Kidney capillary endothelial cell (primary cell): ENCODE measurements at places on chromosomes 2 and 18.
A peak's percentile ranks its signal among the peaks of the same experiment; 100 is the strongest.

- no peak for DNase-seq
Measured at GRCh38 chr18:10465174-10465939, 10.9 kb downstream of the APCDD1 start.

- DNase-seq, result no peak
Measured at GRCh38 chr2:2933426-2933825, 444.2 kb downstream of the EIPR1 start.

- no peak for DNase-seq
Measured at GRCh38 chr2:120346026-120346666, at the start of gene INHBB. Gene INHBB (plus strand): TSS chr2:120346136. CDS start chr2:120346189, 53 bp downstream.

DNA sequence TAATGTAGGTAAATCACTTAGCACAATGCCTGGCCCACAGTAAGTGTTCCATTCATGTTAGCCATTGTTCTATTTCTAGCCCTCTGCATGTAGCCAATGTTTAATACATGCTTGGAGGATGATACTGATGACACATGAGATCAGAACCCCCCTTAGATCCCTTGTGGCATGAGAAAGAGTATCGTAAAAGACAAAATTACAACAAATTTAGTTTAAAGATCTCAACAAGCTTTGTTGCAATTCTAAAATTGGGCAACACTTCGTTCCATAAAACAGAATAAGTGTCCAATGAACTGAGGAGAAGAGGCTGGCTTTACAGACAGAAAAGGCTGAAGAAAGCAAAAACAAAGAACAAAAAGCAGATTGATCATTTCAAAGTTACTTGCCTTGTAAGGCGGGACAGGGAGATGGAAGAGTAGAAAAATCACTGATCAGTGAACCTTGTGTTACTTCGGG lies 148.7 kb upstream of the SLC1A4 start:
- DNase-seq, result no peak

DNA sequence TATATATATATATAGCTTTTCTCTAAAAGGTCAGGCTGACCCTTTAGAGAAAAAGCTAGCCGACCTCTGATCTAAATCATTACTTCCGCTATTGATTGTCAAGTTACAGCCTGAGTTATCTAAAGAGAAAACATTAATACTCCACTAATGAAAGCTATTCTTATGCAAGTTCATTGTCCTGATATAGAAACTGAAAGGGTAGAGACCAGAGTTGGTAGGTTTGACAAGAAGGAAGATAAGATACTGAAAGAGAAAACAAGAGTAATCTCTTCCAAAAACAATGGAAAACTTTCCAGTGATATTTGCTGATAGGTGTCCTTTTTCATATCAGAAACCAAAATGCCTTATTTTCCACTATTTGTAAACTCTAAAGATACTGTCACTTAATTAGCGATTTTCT lies 62.8 kb upstream of the SLC39A10 start:
- DNase-seq, result no peak

DNA sequence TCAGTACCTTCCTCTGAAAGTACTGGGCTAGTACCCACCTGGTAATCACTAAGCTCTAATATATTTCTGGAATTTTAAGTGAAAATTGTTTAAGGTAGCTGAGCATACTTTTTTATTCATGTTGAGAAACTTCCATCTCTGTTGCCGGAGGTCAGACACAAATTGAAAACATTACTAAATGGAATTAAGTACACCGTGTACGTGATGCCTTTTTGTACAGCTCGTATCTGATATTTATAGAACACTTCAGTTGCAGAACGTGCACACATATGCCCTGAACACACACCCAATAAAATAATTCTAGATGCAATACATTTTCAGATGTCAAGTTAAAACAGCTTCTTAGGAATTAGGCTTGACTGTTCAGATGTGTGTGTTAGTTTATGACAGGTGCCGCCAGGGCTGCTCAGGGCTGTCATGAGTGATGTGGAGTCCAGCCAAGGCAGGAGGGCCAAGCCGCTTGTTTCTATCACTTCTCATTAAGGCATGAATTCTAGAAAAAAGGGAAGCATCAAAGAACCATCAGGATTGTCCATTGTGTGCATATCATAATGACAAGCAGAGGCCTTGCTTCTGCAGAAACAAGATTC lies 80.9 kb upstream of the FOSL2 start:
- DNase-seq, result no peak

DNA sequence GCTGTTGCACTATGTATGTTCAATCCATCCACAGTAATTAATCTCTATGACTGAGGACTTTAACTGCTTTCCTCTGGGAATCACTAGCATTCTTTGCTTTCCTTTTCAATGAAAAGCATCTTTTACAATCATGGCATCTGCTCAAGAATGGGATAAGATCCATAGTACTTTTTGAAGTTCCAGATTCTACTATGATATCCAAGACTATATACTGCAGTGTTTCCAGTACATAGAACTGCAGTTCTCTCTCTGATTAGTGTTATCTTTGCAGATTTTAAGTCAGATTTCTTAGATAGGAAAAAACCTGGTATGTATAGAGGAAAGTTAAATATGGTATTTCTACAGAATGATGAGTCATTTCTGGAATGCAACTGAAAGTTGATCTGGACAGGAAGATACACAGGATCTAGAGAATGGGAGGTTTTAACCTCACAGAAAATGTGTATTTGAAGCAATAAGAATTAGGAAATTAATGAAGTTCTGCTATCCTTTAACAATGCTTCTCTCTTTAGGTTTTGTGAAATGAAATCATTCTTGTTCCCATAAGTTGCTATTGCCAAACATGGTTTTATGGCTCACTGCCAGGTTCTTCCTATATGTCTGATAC lies 670.7 kb downstream of the ERBB4 start:
- DNase-seq, result peak; percentile 47

DNA sequence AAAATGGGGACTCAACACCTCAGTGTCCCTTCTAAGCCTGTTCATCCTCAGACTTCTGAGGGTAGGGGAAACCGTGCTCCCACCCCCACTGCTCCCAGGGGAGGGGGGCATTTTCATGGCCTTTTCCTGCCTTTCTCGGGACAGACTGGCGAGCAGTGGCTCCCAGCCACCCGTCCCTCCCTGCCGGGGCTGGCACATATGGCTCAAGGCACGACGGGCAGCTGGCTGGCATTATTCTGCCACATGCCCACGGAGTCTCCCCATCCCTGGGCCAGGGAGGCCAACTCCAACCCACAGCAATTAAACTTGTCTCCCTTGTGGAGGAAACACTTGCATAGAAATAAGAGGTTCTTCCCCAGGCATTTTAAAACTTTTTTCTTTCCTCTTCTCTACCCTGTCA lies 148.5 kb upstream of the CBLN2 start:
- DNase-seq, result no peak

GRCh38 chr2:71538656-71539265 lies 85.4 kb downstream of the DYSF start:
- DNase-seq, result no peak

- no peak for DNase-seq
Measured at GRCh38 chr18:42185486-42185885, 230.5 kb downstream of the PIK3C3 start.

- DNase-seq, result no peak
Measured at GRCh38 chr18:8249811-8250210, 359.4 kb upstream of the RAB12 start.

DNA sequence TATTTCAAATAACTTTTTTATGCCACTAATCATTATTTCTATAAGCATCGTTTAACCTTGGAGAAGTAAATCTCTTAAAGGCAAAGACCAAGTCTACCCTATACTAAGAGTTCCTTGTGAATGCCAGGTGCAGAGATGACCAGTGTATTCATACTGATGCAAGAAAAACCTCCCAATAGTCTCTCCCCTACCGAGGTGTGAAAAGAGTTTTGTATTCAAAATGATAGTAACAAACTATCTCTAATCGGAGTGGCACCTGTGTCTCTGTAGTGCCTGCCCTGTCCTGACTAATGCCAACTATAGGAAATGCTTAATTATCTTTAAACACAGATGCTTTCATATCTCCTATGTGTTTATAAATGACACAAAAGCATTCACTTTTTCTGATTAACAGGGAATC lies 798.5 kb downstream of the TRIB2 start:
- DNase-seq, result no peak

GRCh38 chr2:9249020-9249800 lies 42.6 kb downstream of the ASAP2 start:
- DNase-seq, result peak; percentile 85
